ENCODE measurements at places on chromosomes 7 and 10.

DNA sequence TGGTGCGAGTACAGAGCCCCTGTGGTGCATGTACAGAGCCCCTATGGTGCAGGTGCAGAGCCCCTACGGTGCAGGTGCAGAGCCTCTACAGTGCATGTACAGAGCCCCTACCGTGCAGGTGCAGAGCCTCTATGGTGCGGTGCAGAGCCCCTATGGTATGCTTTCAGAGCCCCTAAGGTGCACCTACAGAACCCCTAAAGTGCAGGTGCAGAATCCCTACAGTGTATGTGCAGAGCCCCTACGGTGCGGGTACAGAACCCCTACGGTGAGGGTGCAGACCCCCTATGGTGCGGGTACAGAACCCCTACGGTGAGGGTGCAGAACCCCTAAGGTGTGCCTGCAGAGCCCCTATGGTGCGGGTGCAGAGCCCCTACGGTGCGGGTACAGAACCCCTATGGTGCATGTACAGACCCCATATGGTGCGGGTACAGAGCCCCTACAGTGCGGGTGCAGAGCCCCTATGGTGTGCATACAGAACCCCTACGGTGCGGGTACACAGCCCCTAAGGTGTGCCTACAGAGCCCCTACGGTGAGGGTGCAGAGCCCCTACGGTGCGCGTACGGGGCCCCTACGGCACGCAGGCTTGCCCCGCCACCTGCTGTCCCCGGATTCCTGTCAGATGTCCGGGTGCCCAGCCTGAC lies 53.5 kb downstream of the MGMT start:
- no peak for DNase-seq

GRCh38 chr7:94698275-94698674 lies 42.3 kb upstream of the SGCE start:
- DNase-seq, result no peak

DNA sequence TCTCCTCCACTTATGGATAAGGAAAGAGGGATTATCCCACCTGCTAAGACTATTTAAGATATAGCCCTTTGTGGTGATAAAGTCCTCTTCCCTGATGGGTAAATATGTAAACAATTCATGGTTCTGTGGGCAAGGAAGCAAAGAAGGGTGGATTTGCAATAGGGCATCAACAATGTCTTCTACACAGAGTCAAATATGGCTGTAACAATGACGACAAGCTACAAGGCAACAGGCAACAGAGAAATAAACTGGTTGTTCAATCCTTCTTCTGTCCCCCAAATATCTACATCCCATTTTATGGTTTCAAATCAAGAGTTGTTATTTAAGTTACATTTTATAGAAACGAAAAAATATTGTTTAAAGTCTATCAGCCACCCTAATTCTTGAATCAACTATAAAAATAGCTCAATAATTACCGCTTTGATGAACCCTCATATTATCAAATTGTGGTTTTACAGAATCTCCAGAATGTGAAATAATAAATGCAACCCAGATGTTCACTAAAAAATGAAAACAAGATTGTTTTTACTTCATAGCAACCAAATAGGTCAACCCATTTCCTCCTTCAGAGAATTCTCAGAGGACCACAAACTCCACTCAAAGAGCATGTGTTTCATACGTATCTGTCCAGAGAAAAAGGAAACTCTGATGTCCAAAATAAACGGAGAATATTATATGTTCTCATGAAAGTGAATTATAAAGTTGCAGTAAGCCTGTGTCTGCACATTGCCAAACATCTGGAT lies 13.8 kb downstream of the CYTH3 start:
- no peak for DNase-seq

- no peak for DNase-seq
Measured at GRCh38 chr10:16804123-16804522, 13.1 kb downstream of the RSU1 start.

- no peak for DNase-seq
Measured at GRCh38 chr10:130739016-130739756, 572.3 kb downstream of the TCERG1L start.

DNA sequence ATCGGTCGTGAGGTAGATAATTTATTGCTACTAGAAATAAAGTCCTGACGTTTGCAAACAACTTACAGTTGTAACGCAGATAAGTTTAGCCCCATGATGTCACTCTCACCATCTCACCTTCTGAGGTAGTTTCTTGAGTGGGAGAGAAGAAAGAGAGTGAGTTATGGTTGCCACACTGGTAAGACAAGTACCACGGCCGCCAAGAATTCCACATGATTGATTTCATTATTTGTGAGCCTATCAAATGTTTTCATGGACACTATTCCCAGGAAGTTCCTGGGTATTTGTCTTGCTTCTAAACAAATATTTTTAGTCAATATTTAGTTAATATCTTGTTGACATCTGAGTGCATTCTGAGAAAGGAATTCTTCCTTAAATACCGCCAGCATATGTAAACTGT lies 339.4 kb upstream of the KIAA1217 start:
- DNase-seq, result no peak

GRCh38 chr7:6274743-6275142 lies 2.3 kb upstream of the CYTH3 start:
- no peak for DNase-seq

DNA sequence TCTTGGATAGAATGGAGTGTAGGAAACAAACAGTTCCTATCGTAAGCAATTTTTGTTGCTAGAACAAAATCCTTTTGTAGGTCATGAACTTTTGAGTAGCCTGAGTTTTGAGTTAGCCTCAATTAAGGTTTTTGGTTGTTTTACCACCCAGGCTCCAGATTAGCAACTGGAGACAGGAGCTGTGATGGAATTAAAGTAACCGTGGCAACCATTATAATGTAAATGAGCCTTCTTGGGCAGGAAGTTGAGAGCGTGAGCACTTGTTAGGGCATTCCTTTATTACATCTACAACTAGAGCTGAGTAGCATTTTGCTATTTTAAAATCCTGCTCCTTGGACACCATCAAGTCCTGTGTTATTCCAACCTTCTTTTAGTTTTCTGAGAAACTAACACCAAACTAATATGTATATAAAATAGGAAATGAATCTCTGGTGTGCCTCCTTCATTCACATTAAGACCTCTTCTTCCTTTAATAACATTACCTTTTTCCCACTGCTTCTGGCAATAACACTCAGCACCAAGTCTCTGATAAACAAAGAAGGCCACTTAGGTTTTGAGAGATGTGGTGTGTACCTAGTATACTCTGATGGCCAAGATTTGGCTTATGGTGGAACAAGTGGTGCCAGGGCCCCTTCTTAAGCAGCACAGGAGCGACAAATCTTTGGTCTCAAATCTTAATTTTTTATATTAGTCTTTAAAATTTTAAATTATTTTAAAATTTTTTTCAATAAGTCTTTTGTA lies 34.0 kb downstream of the AHCYL2 start:
- DNase-seq, result no peak

- DNase-seq, result no peak
Measured at GRCh38 chr10:5460468-5461202, 38.7 kb downstream of the CALML5 start.

- no peak for DNase-seq
Measured at GRCh38 chr10:115706488-115707076, 566.4 kb downstream of the GFRA1 start.

GRCh38 chr7:17530741-17531421 lies 232.4 kb downstream of the AHR start:
- DNase-seq, result no peak

- DNase-seq, result no peak
Measured at GRCh38 chr10:44186821-44187220, 198.1 kb downstream of the CXCL12 start.

GRCh38 chr10:132477398-132478340 lies 59.9 kb upstream of the INPP5A start:
- DNase-seq, result no peak

- no peak for DNase-seq
Measured at GRCh38 chr7:44213206-44213876, 12.6 kb downstream of the YKT6 start.

DNA sequence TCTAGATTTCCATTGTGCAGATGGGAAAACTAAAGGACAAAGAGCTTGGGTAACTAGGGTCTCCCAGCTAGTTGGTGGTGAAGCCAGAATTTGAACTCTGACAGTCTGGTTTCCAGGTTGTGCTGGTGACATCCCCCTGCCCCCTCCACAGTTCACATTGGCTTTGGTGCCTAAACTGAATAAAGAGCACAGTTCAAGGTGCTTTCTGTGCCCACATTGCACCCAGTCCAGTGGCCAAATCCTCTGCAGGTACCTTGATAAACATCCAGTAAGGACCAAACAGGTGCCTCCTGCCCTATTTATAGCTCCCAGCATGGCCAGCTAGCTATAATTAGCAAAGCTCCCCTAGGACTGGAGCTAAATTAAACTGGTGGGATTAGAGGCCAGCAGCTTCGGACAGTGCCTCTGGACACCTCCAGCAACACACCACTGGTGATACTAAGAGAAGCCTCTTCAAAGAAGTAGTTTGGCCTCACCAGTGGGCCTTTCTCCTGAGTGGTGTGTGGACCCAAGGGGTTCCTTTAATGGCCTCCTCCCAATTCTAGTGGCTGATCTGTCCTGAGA lies 59.9 kb downstream of the KCNMA1 start:
- DNase-seq, result no peak

DNA sequence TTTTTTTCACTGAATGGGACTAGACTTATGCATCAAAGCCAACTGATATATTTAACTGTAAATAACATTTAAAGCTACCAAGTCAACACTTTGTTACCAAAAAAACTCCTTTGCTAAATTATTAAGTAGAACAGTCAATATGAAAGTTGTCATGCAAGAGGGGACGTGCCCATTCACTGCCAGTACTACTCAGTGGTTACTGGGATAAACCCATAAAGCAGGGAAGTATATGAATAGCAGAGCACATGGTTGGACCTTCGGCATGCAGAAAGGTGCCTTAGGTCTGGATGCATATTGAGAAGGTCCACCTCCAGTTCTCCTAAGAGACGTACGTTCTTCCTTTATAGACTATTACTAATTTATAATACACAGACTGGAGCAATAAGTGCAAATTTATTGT lies 120.1 kb downstream of the SVOPL start:
- no peak for DNase-seq

GRCh38 chr10:99610221-99610620 lies 10.0 kb downstream of the SLC25A28 start:
- DNase-seq, result no peak

GRCh38 chr7:29639386-29639785 lies 75.8 kb downstream of the PRR15 start:
- DNase-seq, result no peak

- no peak for DNase-seq
Measured at GRCh38 chr7:31186202-31186601, 134.1 kb downstream of the ADCYAP1R1 start.

- DNase-seq, result no peak
Measured at GRCh38 chr10:80480852-80481251, 26.7 kb downstream of the TSPAN14 start.

DNA sequence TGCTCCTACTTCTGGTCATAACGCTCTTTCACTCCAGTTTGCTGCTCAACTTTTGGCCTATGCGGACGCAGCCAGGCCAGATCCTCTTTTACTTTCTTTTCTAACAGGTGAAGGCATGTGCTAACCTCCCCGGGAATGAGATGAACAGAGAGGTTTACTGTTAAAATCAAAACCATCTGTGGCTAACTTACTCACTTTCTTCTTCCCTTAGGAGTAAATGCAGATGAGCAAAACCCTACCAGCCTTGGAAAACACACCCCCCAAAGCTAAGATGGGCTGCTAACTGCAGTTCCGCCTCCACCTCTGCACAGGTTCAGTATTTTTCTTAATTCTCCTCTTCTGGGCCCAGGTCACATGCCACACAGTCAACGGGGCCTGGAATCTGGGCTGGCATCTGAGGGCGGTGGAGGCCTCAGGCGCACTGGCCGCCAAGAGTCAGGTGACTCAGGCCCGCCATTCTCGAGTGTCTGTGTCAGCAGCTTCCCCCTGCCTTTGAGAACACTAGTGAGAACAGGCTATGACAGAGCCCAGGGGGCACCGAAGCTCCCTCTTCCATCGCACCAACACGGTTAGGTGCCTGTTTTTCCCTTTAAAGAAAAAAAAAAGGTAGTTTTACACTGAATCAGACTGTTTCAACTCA lies 11.1 kb downstream of the FAM53B start:
- DNase-seq, result peak; percentile 32

- DNase-seq, result no peak
Measured at GRCh38 chr7:102424129-102424551, 9.2 kb upstream of the ORAI2 start.

GRCh38 chr10:85786401-85786899 lies 580.1 kb downstream of the GRID1 start:
- no peak for DNase-seq

- no peak for DNase-seq
Measured at GRCh38 chr7:17466216-17466615, 167.8 kb downstream of the AHR start.

DNA sequence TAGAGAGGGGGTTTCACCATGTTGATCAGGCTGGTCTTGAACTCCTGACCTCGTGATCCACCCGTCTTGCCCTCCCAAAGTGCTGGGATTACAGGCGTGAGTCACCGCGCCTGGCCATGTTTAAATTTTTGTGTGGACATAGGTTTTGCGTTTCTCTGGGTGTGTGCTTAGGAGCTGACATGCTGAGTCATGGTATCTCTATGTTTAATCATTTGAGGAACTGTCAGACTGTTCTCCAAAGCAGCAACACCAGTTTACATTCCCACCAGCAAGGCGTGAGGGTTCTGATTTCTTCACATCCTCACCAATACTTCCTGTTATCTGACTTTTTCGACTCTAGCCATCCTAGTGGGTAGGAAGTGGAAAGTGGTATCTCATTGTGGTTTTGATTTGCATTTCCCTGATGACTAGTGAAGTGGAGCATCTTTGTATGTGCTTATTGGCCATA lies 153.7 kb downstream of the DNAJB6 start:
- peak; percentile 67 for DNase-seq

GRCh38 chr10:110475722-110476515 lies 21.8 kb upstream of the DUSP5 start:
- no peak for DNase-seq

All from activated T-helper 1 cell treated with anti-CD3 and anti-CD28 coated beads, Interleukin-12 subunit alpha, Interleukin-12 subunit beta, Interleukin-2, Interleukin-4 antibody, amounts not matched to agents 30 ng/mL and 10 ng/mL and 1 ng/mL, durations not matched to agents 14 hours and 24 hours and 36 hours (primary cell).